Activated T-helper 1 cell treated with anti-CD3 and anti-CD28 coated beads, Interleukin-12 subunit alpha, Interleukin-12 subunit beta, Interleukin-2, Interleukin-4 antibody, amounts not matched to agents 30 ng/mL and 10 ng/mL and 1 ng/mL, durations not matched to agents 14 hours and 24 hours and 36 hours (primary cell): ENCODE measurements at places on chromosomes 1 and 21.

- DNase-seq, result no peak
Observed at GRCh38 chr1:174726167-174726879, 273.4 kb upstream of the CACYBP start.

- DNase-seq, result no peak
Observed at GRCh38 chr1:181135437-181135731, 46.9 kb downstream of the IER5 start.

- no peak for DNase-seq
Observed at GRCh38 chr1:192357924-192358323, 41.1 kb downstream of the RGS21 start.

- peak; percentile 91 for DNase-seq
Observed at GRCh38 chr1:151254217-151255213, at the start of gene PSMD4. Gene PSMD4, plus strand, starts transcription at chr1:151254734. Its CDS starts 49 bp downstream, at chr1:151254783.

- DNase-seq, result no peak
Observed at GRCh38 chr1:207333620-207334019, 12.1 kb downstream of the CD55 start.

DNA sequence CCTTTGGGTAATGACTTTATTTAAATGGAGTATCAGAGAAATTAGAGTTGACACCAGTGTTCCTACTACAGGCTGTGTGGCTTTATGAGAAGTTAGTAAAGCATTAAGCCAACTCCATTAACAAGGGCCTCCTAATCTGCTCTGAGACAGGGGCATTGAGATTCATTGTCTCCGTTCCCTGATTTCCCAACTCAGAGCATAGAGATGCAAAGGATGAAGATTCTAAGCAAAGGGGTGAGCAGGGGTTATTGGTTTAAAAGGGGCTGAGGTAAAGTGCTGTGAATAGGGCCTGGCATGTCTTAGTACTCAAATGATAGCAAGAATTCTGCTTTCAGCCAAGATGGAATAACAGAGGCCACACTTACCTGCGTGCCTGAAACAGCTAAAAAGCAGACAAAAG lies 428.4 kb downstream of the PTPRU start:
- DNase-seq, result no peak

DNA sequence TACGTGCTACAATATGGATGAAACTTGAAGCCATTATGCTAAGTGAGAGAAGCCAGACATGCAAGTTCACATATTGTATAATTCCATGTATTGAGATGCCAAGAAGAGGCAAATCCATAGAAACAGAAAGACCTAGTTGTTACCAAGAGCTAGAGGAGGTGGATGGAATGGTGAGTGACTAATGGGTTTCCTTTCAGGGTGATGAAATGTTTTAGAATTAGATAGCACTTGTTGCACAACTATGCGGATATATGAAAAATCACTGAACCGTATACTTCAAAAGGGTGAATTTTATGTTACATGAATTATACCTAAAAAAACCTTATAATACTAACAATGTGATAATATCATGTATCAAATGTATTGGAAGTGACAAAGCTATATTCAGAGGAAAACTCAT lies 18.1 kb downstream of the EPHA10 start:
- DNase-seq, result no peak

- DNase-seq, result no peak
Observed at GRCh38 chr21:42672699-42673458, 19.5 kb downstream of the PDE9A start.

DNA sequence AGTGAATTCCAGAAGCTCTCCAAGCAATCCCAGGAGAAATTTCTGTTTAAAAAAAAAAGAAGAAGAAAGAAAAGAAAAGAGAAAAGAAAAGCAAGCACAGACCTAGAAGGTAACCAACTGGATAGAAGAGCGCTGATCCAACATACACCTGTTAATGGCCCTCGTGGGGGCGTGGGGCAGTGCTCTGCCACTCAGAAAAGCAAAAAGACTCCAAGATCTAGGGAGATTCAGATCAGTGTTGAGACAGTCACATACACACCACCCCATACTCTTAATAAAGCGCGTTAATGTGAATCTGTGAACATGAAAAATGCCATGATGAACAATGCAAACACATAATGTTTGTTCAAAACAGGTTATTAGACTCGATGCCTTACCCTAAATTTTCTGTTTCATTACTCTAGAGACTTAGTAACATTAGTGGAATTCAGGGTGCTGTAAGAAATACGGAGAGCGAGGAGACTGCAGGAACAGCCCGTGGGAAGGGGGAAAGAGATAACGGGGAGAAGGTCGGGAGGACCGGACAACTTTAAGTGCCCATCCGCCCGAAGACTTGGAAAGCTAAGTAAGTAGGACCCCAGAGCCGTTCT lies 406 bp downstream of the NME7 start:
- no peak for DNase-seq

DNA sequence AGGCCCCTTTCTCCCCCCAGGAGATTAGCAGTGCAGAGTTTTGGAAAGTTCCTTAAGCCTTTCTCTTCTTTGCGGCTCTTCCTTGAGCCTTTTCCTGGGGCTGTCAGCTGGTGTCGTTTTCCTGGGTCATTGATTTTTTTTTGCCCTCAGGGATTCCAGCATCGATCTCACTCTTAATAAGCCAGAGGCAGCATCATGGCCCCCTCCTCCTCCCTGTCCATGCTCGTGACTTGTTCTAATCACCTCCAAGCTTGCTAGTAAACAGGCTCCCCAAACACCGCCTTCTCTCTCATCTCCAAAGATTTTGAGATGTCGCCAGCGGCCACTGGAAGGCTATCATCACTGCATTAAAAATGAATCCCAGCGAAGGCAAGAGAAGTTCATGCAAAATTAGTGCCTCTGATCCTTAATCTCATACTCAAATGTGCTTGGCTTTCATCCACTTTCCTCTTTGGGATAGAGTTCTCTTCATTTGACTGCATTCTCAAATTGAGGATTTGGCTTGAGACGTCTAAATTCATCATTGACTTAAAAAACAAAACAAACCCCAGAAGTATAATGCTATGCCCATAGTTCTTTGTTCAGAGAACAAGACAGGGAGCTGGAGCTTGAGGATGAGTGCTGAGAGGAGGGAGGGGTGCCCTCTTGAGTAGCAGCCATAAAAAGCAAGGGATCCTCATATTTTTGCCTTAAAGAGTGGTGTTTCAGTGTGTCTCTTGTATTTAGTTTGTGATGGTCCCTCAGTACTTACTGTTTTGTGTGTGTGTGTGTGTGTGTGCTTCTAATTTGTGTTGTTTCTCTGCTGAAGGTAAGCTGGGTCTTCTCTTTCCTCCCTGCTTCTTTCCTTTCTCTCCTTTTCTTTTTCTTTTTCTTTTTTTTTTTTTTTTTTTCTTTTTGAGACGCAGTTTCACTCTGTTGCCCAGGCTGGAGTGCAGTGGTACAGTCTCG lies 3.2 kb downstream of the EVA1C start:
- no peak for DNase-seq

GRCh38 chr1:185440877-185441276 lies 123.8 kb upstream of the IVNS1ABP start:
- DNase-seq, result no peak

GRCh38 chr1:213122514-213122929 lies 71.5 kb downstream of the RPS6KC1 start:
- DNase-seq, result no peak

GRCh38 chr1:23732363-23733224 lies 10.7 kb upstream of the ELOA start:
- no peak for DNase-seq

DNA sequence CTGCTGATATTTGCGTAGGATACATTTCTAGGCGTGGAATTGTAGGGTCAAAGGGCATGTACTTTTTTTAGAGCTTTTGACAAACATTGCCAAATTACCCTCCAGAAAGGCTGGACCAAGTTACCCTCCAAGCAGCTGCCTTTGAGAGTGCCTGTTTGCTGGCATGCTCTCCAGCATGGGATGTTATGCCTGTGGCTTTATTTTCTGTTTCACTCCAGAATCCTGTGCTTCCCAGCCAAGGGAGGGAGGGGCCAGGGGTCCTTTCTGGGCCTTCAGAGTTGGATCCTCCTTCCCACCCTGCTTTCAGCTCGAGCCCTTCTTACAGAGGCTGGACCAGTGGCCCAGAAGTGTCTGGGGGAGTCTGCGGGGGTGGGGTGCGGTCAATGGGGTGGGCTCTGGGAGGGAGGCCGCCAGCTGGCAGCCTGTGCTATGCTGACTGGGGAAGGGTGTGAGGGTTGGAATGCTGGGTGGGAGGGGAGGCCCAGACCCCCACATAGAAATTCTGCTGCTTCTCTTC lies 81.2 kb downstream of the EPHB2 start:
- no peak for DNase-seq

DNA sequence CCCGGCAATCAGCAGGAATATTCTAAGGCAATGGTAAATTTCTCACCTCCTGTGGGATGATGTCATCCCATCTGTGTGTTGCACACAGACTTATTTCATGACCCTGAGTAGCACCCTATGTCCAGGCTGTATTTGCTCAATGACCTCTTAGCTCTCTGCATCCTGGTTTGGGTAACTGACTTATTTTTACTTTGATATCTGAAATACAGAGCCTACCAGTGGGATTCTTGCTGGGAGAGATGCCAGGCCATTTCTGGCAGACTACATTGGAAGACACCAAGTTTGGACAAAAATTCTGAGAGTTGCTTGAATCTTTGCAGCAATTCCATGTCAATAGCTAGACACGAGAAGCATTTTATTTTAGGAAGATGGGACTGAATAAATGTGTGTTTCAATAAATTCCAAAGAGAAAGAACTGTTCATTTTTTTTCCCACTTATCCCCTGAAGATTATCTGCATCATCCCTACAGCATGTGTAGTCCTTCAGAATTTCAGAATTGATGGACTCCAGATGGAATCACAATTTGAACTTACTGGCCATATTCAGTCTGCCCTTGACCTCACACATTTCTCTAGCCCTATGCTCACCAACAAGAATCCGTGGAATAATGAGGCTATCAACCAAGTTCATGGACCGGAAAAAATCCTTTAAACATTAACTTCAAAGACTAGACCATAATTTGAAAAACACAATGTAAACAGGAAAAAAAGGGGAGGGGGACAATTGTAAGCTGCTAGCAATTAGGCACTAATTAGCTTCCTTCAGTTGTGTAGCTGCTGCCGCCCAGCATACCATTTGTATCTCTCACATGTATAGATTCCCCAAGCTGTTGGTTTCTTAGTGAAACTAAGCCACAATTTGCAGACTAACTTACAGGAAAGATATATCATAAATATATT lies 226.5 kb downstream of the HMCN1 start:
- no peak for DNase-seq

DNA sequence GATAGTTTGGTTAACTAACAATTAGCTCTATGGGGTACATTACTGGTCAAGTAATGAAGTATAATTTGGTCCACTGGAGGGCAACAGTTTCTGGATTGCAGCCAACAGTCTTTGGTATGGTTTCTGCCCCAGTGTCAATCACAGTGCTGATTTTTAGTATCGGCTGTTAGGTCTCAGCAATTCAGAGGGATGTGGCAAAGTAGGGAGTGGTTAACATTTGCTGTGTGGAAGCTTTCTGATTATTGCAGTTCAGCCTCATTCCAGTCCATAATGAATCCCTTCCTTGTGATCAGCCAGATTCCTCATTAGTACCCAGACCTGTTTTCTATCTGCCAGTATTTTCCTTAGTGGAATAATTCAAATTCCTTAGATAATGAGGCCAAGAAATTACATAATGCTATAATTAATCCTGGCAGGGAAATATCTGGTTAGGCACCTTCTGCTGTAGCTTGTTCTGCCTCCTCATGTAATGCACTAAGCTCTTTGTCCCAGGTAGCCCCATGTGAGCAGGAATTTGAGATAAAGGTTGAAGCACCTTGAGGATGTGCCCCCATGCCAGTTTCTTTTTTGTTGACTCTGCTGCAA lies 14.0 kb downstream of the F3 start:
- no peak for DNase-seq

DNA sequence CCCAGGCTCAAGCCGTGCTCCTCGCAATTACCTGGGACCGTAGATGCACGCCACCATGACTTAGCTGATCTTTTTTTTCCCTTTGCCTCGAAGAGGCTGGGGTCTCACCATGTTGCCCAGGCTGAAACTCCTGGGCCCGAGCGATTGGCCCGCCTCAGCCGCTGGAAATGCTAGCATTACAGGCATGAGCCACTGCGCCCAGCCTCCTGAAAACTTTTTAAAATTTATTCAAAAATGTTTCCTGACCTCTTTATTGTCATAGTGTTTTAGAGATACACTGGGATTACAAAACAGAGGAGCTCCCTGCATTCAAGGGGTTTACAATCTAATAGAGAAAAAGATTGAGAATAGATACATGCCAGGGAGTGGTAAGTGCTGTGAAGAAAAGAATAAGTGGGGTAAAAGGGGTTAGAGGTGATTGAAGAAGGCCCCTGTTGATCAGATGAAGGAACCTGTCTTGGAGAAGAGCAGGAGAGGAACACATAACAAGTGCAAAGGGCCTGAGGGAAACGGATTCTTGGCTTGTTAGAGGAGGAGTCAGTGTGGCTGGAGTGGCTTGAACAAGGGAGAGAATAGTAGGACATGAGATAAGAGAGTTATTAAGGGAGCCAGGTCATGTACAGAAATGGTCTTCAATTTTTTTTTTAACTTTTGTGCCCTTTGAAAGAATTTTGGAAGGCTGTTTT lies 1.7 kb upstream of the TRIM33 start:
- DNase-seq, result no peak

DNA sequence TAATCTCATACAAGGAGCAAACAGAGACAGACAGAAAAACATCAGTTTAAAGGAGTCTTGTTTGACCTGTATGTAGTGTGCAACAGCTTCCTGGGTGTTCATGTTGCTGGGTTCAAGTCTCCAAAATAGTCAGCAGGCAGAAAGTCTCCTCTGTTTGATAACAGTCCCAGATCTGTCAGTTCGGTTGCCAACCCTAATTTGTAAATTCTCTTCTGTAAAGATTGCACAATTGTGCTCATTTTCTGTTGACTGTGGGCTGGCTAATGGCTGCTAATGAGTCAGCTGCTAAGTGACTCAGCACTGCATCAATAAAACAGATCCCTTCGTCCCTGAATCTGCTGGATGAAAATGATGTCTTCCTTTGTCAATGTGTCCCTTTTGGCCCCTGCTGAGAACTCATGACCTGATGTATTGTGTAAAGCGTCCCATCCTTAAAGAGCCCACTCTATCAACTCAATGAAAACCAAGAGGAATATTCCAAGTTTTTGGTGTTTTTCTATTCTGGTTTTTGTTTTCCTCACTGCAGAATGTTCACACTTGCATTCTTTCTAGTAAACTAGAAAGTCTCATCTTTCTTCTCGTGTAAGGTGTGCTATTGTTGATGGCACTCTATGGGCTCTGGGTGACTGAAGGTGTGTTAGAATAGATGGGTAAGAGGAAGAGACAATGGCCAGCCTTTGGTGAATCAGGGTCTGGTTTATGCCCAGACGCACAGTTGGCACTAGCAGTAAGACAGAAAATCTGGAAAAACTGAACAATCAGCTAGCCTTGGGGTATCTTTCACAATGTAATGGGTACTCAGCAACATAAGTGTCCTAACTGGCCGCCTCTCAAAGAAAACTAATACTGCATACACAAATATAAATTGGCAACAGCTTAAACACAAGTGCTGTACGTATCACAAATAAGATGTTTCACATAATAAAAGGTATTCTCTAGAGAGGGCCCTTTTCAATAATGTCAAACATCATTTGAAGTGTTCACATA lies 75.1 kb upstream of the SIPA1L2 start:
- DNase-seq, result no peak

GRCh38 chr1:25661043-25661815 lies 44.6 kb downstream of the MAN1C1 start:
- no peak for DNase-seq

- DNase-seq, result peak; percentile 36
Observed at GRCh38 chr1:160251687-160252526, 10.4 kb downstream of the DCAF8 start.
